CD4-positive, alpha-beta T cell (primary cell): ENCODE measurements at places on chromosomes 1 and 21. TPM values are rescaled to one million over a fixed set of nuclear protein-coding genes. Genes with fewer than 3 reads are reported as not detected.

DNA sequence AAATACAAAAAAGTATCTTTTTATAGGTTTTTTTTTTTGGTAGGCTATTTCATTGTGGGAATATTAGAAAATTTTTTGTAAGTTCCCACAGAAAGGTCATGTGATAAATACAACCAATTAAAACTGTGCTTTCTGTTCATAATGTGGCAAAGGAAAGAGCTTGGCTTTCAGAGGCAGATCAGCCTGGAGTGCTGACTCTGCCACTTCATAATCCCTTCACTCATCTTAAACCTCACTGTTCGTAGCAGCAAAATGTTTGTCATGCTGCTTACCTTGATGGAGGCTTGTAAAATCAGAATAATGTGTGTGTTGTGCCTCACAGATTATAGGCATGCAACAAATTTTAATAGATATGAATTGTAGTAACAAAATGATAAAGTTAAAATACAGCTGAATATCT lies 176.8 kb downstream of the ZP4 start:
- DNase-seq, result no peak

- no peak for DNase-seq
Measured at GRCh38 chr1:62107923-62108322, 86.7 kb upstream of the L1TD1 start.

GRCh38 chr1:44565259-44565750 lies 109.0 kb downstream of the TMEM53 start:
- DNase-seq, result no peak

- DNase-seq, result peak; percentile 75
Measured at GRCh38 chr1:1540090-1540817, at the start of gene TMEM240. TMEM240 (minus strand) TSS chr1:1540624; CDS start chr1:1540346, 278 bp downstream.

DNA sequence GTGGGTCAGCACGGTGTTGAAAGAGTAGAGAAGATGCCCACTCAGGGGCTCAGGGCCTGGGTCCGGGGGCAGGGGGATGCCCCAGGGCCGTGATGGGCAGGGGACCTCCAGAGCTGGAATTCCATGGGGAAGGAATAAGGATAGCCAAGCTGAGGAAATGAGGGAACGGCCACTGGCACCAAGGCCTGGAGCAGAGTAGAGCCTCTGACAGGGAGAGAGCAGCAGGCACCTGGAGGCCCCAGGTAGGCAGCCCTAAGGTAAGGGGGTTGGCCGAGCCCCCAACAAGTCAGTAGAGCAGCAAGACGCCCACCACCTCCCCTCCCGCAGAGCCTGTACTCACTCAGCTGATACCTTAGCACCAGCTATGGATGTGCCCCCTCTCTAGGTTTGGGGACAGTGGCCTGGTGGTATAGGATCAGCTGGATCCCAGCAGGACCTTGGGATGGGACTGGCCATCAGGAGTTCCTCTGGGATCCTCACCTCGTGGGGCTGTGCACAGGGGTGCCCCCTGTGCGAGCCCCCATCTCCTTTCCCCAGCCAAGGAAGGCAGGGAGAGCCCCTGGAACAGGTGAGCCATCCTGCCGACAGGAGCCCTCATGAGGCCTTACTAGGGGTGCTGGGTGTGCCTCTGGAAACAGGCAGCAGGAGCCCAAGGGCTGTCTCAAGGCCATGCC lies 21.0 kb upstream of the ARF1 start:
- no peak for DNase-seq

DNA sequence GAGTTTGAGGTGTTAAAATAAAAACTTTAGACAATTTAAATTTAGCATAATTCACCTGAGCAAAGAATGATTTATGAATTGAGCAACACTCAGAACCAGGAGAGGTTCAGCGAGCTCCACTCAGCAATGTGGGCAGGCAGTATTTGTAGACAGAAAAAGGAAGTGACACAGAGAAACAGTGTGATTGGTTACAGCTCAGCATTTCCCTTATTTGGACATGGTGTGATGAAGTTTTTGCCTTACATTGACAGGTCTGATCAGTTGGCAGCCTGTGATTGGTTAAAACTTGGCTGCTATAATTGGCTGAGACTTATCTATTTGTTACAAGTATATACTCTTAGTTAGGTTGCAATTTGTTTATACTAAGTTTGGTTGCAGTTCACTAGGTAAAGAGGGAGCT lies 621.2 kb upstream of the PRMT6 start:
- no peak for DNase-seq

DNA sequence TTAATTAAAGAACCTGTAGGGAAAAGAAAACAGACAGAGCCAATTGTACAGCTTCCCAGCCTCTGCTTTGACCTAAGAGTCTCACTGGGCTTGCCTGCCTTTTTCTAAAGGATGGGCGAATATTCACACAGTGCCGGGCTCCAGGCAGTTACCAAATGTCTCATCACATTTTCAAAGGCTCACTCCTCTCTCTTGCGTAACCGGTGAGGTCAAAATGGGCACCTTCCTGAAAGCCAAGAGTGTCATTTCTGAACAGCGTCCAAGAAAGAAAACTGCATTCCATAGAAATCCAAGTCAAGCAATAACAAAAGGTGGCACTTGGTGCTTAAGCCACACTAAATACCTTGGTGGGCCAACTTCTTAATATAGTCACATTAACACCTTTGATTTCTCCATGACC lies 710 bp upstream of the PALMD start:
- no peak for DNase-seq

GRCh38 chr1:218536296-218536986 lies 191.3 kb downstream of the TGFB2 start:
- no peak for DNase-seq

- DNase-seq, result no peak
Measured at GRCh38 chr21:28632755-28633408, 359.8 kb downstream of the LTN1 start.

DNA sequence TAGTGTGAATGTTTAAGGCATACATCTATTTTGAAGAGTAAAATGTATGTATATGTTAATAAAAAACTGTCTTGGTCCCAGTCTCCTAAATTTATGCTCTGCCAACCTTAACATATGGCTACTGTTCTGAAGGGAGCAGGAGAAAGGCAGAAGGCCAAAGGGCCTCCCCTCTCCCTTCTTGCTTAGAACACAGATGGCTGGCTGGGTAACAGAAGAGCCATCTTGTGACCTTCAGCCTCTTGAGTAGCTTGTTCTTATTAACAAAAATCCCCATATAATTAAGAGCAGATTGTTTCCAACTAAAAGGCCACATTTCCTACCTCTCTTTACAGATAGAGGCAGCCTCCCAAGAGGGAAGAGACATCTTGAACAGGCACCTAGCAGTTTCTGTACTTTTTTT lies 36.1 kb downstream of the EPB41 start:
- DNase-seq, result no peak

GRCh38 chr21:38129711-38130110 lies 127.1 kb upstream of the KCNJ15 start:
- DNase-seq, result no peak

- DNase-seq, result no peak
Measured at GRCh38 chr1:207993477-207994445, 82.8 kb upstream of the CD34 start.

- DNase-seq, result no peak
Measured at GRCh38 chr1:19547814-19548213, 62.5 kb upstream of the CAPZB start.

DNA sequence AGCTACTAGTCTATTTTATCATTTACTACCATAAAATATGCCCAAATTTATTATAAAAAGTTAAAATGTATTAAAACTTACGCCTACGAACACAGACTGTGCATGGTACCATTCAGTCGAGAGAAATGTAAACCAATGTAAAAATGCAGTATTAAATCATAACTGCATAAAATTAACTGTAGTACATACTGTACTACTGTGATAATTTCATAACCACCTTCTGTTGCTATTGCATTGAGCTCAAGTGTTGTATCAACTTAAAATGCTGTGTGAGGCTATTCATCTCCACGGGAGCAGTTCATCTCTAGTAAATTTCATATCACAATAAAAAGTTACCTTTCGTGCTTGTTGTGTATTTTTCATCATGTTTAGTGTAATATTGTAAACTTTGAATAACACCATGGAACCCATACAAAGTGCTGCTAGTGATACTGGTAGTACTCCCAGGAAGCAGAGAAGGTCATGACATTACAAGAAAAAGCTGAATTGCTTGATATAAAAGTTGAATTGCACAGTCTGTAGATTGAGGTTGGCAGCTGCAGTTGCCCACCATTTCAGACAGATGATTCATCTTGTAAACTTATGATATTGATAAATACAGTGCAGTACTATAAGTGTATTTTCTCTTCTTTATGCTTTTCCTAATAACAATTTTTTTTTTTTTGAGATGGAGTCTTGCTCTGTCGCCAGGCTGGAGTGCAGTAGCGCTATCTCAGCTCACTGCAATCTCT lies 19.0 kb upstream of the CENPF start:
- DNase-seq, result no peak

DNA sequence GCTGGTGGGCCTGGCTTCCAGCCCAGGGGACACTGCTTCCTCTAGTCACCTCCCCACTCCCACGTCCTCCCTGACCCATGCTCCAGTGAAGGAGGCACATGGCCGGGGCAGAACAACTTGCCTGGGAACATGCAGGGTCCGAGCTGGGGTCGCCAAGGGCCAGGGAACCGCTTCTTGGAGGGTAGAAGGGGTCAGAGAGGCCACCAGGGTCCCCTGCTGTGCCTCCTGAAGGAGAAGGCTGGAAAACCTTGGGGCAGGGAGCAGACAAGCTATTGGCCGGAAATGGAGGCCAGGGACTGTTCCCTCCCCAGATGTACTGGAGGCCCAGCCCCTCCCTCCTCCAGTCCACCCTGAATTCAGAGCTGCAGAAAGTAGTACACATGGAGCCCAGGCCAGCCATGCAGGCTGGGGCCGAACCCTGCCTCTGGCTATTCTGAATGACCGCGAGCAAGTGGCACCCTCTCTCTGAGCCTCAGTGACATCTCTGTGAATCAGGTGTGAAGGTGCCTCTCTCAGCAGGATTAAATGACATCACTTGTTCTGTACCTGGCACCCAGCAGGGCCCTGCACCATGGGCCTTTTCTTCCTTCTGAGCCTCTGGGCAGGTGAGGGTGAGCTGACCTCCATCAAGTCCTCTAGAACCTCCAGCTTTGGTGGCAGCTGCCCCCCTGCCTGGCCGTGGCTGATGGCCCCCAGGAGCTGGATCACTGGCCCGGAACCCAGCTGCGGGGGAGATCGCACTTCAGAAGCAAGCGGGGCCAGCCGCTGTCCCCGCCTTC lies 15.7 kb downstream of the SPOCD1 start:
- no peak for DNase-seq

GRCh38 chr1:43536196-43536863 lies 5.6 kb downstream of the PTPRF start:
- no peak for DNase-seq

The STIL gene
- 2.1 TPM for total RNA-seq

The TMPRSS2 gene
- not detected for total RNA-seq

The TRIM63 gene
- not detected for total RNA-seq

The ITLN1 gene
- not detected for total RNA-seq

The RNU1-2 gene
- 4,982 TPM for total RNA-seq

The CD84 gene
- 36.9 TPM for total RNA-seq

The COL6A1 gene
- 8.5 TPM for total RNA-seq

The CRABP2 gene
- total RNA-seq, result 3.2 TPM
